ENCODE measurements at places on chromosomes 7 and 10.

- no peak for DNase-seq
Measured at GRCh38 chr7:32670110-32671025, 175.1 kb downstream of the AVL9 start.

DNA sequence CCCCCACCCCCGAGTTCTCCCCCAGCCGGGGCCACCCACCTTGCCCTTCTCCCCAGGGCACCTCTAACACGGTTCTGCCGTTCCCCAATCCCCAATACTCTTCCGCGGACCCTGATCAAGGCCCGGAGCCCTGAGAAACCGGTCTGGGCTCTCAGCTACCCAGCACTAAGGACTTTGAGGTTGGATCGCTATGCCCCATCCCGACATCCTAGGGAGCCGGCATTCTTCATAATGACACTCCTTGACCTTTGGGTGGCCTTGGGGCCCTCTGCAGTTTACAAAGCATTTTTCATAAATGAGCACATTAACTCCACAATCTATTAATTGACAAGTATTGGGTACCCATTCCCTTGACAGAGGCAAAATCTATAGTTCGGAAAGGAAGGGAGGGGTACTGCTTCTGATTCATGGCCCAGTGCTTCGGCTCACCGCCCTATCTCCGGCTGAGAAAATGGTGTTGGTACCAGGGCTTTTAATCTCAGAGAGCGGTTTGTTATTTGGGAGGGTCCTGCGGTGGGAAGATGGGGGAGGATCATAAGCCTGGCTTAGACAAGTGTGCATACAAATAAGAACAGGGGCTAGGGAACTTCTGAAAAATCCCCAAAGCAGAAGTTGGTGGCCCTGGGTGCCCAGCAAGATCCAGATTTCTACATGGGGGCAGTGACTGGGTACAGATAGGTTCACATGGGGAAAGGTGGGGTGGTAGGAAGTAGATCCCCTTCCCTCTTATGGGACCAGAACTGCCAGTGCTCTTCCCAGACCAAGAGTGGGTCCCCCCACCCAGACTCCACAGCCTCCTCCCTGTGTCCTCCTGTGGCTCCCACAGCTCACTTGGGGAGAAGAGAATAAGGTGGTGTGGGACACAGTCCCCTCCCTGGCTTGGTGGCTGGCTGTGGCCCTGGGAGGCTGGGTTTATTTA, 3.2 kb downstream of the IMPDH1 start:
- no peak for DNase-seq

DNA sequence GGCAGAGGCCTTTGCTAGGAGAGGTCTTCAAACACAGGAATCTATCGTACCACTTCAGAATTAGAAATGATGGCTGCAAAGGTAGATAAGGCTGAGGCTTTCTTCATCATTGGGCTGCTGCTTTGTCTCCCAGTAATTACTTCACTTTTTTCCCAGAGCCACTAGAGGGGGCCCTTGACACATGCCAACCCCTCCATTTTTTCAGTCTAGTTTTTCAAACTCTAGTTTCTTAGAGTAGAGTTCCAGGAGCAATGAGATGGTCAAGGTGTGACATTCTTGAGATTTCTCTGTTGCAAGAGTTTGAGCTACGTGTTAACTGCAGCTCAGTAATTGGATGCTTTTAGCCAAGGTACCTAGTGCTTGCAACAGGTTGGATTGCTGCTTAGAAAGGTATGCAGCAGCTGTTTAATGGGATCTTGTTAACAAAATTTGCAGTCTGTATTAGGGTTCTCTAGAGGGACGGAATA, 33.8 kb upstream of the RBM20 start:
- DNase-seq, result no peak

GRCh38 chr7:91137788-91138368, 126.4 kb upstream of the FZD1 start:
- DNase-seq, result no peak

GRCh38 chr10:74586088-74586585, 240.3 kb upstream of the KAT6B start:
- no peak for DNase-seq

GRCh38 chr7:103598326-103598905, 152.4 kb upstream of the SLC26A5 start:
- no peak for DNase-seq

- no peak for DNase-seq
Measured at GRCh38 chr10:91477236-91477635, 67.1 kb downstream of the HECTD2 start.

- no peak for DNase-seq
Measured at GRCh38 chr7:7321681-7322080, 139.3 kb downstream of the C1GALT1 start.

DNA sequence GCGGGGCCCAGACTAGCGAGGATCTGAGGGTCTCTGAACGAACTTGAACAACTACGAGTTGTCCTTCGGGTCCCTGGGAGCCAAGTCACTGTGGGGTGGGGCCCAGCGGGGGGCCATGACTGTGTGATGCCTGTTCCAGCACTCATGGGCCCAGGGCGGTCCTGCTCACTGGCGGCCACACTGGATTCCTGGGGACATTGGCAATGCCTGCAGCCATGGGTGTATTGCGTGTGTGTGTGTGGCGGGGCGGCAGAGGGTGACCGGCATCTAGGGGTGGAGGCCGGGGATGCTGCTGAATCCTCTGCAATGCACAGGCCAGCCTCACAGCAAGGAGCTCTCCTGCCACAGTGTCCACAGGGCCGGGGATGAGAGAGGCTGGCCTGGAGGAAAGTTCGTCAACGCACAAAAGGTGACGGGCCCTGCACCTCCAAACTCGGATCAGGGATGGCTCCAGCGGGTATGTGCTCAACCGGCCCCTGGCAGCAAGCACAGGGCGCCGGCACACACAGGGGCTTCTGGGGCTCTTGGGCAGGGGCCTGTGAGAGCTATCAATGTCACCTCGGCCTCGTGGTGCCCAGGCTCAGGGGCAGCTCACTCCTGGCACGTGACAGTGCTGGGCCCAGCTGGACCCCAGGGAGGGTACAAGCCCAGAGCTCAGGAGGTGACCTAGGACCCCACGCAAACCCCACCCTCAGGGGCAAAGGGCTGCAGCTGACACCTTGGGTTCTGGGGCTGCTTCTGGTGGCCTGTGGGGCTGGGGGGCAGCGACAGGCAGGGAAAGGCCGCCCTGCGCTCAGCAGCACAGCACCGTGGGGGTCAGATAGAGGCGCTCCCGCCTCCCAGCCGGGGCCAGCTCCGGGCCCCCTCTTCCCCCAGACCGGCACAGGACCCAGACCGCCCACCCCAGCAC, 27.9 kb downstream of the PAPOLB start:
- DNase-seq, result no peak

DNA sequence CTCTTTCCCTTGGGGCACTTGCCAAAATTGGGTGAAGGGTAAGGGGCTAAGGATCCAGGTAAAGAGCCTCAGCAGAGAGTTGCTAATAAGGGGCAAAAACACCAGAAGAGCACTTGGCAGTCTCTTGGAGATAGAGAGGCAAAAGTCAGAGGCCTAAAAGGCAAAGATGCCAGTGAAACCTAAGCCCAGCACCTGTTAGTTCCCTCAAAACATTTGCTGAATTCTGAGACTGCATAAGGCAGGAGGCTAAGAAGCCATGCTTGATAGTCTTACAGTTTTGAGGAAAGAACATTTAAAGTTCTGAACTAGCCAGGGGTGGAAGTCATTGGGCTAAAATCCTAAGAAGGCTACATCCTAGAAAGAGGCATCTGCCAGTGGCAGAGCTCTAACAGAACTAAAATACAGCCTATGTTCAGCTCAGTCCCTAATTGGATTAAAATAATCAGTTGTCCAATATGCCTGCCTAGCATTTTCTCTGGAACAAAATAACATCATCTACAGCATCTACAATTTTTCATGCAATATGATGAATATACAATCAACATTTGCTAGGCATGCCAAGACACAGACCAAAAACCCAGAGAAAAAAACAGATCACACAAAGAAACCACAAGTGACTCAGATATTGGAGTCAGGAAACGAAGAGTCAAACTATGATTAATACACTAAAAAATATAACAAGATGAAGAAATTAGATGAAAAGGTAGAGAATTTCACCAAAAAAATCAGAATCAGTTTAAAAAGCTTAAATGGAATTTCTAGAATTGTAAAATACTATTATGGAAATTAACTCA, 7.7 kb downstream of the HTR7 start:
- DNase-seq, result no peak

GRCh38 chr10:32616438-32616837, 170.5 kb downstream of the CCDC7 start:
- no peak for DNase-seq

GRCh38 chr7:21192657-21193056, 235.2 kb upstream of the SP4 start:
- no peak for DNase-seq

GRCh38 chr10:124651402-124651891, 92.7 kb downstream of the FAM53B start:
- no peak for DNase-seq

- DNase-seq, result no peak
Measured at GRCh38 chr7:116834815-116835504, 27.4 kb upstream of the CAPZA2 start.

- DNase-seq, result no peak
Measured at GRCh38 chr7:43244784-43245183, 132.3 kb downstream of the HECW1 start.

Measured in stimulated activated CD8-positive, alpha-beta memory T cell treated with anti-CD3 and anti-CD28 coated beads, Interleukin-7, amount 100 ng/mL, for 1 hour (primary cell).